CD4-positive, alpha-beta T cell treated with Interleukin-10 for 1 hour (primary cell): ENCODE measurements at places on chromosomes 16 and 17.
A peak's percentile ranks its signal among the peaks of the same experiment; 100 is the strongest.

DNA sequence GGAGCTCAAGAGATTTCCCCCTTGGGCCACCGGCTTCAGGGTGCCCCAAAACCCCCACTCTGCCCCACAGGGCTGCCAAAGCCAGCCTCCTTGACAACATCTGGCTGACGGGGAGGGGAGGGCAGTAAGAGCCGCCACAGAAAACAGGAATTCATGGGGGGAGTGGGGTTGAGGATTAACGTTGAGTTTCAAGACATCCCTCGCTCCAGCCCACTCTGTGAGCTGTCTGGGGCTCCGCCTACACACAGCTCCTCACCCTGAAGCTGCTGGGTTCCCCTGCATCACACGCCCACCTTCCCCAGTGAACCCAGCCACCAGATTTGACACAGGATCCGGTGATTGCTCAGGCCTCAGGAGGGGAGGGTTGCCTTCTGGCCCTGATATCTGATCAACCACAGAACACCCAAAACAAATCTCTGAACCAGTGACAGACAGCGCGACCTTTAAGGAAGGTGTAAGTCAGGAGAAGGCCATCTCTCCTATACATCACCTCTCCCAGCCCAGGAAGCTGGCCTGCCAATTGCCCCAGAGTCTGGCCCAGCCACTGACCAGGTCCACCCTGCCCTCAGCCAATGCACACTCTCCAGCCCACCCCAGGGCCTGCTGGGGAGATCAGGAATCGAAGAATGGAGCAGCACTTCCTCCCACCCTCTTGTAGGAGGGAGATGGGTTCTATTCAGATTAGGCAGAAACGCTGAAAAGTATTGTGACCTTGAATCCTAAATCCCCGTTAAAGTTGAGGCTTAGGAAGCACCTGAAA lies 132.1 kb downstream of the CLEC16A start:
- peak; percentile 11 for DNase-seq

GRCh38 chr16:50460538-50461399 lies 87.4 kb upstream of the NKD1 start:
- no peak for DNase-seq

GRCh38 chr17:32546031-32546444 lies 59.2 kb downstream of the CDK5R1 start:
- no peak for DNase-seq

GRCh38 chr16:75475420-75475847 lies 10.9 kb upstream of the TMEM170A start:
- DNase-seq = no peak

DNA sequence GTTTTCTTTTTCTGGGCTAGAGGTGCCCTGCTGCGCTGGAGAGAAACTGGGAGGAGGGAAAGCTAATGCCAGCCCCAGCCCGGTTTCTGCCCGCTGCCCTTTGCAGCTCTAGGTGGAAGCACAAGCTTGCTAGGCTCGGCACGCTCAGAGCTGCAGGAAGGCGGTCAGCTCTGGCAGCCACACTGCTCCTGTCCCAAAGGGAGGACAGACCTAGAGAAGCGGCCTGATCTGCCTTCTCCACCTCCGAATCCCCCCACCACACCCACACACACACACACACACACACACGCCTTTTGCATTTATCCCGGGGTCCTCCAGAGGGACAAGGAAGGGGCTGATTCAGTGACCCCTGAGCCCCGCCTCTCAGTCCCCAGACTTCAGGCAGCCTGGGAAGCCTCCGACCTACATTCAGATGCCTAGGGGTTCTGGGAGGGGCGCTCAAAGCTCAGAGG lies 418.1 kb downstream of the SOX9 start:
- DNase-seq = no peak

GRCh38 chr16:20673882-20674683 lies 23.4 kb downstream of the ACSM1 start:
- DNase-seq = no peak
